ENCODE measurements at places on chromosomes 16 and 17.

- DNase-seq, result peak; percentile 28
Observed at GRCh38 chr16:89097392-89097772, 3.7 kb downstream of the ACSF3 start.

- no peak for DNase-seq
Observed at GRCh38 chr17:31327534-31328159, 6.2 kb upstream of the EVI2A start.

- DNase-seq, result no peak
Observed at GRCh38 chr17:34114174-34114573, 140.9 kb upstream of the CCL2 start.

DNA sequence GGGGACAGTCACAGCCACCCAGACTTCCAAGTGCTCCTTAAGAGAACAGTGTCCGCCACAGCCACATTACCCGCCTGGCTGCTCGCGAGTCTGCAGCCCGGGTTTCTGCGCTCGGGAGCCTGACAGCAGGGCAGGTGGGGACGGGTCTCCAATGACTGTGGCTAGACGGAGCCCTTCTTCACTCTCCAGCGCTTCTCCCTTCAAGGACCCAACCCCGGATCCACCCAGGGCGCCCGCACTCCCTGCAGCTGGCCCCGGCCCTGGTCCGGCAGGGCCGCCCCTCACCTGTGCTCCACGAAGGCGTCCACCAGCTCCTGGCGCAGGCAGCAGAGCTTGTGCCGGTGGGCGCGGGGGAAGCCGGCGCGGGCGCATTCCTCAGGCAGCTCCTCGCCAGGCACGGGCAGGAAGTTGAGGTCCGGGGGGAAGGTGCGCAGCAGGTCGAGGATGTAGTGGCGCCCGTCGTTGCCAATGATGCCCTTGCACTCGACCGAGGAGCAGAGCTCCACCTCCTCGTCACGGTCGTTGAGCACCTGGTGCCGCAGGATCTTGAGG lies 13.9 kb downstream of the CLUH start:
- no peak for DNase-seq

DNA sequence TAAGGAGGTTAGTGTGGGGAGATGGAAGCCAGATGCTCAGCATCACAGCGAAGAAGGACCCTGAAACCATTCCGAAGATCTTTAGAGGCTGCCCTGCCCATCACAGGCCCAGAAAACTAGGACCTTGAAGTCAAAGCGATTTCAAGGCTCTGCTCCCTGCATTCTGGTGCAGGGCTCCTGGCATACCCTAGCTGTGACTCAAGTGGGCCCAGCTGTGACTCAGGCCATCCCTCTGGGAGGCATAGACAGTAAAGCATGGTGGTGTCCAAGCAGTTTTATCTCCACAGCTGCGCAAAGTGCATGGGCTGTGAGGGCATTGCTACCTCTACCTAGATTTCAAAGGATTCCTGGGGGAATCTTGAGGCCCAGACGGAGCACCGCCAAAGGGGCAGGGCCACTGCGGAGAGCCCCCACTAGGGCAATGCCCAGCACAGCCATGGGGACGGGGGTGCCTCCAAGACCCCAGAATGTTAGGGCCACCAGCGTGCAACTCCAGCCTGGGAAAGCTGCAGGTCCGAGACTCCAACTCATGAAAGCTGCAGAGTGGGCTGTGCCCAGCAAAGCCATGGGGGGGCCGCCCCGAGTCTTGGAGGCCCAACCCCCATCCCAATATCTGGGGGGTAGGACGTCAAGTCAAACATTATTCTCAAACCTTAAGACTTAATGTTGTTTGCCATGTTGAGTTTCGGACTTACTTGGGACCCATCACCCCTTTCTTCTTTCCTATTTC lies 11.7 kb upstream of the ZNF594 start:
- DNase-seq, result no peak

GRCh38 chr16:70661918-70662641 lies 15.7 kb downstream of the IL34 start:
- DNase-seq, result no peak

DNA sequence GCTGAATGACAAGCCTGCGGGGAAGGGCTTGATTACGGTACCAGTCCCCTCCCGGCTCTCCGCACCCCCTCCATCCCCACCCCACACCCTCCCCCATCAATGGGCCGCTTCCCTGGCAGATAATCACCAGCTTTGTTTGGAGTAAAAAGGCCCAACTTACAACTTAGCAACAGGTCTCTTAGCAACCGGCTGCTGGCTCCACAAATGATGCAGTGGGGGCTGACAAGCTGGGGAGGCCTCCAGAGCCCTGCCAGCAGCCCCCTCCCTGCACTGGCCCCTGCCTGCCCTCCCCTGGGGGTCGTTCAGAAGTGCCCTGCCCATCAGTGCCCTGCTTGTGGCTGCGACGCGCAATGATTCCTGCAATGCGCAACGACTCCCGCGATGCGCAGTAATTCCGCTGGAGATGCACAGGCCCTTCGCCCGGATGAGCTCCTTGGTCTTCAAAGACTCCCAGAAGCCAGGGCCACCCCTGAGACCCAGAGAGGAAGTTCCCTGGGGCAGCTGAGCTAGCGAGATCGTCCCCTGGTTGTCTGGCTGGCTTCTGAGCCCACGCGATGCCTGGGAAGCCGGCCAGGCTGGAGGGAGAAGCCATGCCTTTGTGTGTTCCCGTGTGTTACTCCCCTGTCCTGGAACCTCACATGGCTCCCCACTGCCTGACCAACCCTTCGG lies 23.3 kb downstream of the CPNE2 start:
- no peak for DNase-seq

- no peak for DNase-seq
Observed at GRCh38 chr16:48430890-48431289, 45.7 kb upstream of the SIAH1 start.

- no peak for DNase-seq
Observed at GRCh38 chr16:27303256-27304100, 10.3 kb upstream of the IL4R start.

GRCh38 chr16:49484451-49484849 lies 110.8 kb downstream of the C16orf78 start:
- DNase-seq, result peak; percentile 24

GRCh38 chr16:62752854-62753253 lies 716.6 kb upstream of the CDH8 start:
- no peak for DNase-seq

- no peak for DNase-seq
Observed at GRCh38 chr16:59124056-59124455, 389.9 kb upstream of the GOT2 start.

DNA sequence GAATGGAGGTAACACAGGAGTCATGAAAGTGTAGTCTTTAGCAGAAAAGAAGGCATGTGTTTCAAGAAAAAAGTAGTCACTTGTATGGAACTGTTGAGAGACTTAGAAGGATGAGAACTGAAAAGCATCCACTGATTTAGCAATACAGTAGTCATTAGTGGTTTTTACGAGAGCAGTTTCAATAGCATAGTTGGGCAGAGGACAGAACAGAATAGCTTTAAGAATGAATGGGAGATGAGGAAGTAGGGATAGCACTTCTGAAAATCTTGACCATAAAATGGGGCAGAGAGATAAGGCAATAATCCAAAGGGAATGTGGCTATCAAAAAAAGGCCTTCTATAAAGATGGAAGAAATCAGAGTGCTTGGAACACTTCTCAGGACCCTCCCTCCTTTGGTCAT lies 64.8 kb upstream of the C17orf78 start:
- DNase-seq, result no peak

- DNase-seq, result no peak
Observed at GRCh38 chr17:30429155-30429554, 48.1 kb upstream of the GOSR1 start.

GRCh38 chr16:19823322-19823721 lies 61.3 kb downstream of the GPRC5B start:
- no peak for DNase-seq

- DNase-seq, result no peak
Observed at GRCh38 chr16:20865420-20866131, 34.6 kb downstream of the DCUN1D3 start.

GRCh38 chr17:9141425-9141753 lies 120.1 kb downstream of the NTN1 start:
- DNase-seq, result no peak

DNA sequence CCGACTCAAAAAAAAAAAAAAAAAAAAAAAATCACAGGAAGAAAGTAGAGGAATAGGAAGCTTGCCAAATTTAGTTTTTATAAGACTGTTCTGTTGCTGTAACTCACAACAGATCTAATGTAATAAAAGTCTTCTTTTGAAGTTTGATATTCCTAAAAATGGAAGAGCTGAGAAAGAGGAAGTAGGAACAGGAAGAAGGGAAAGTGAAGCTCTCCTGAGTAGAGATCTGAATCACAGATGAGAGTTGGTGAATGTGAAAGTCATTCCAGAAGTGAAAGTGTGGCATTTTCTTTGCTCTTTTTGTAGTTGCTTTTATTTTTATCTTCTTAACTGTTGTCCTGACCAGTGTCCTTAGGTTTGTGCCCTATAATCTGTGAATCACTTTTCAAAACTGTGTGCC lies 2.1 kb downstream of the NMT1 start:
- no peak for DNase-seq

DNA sequence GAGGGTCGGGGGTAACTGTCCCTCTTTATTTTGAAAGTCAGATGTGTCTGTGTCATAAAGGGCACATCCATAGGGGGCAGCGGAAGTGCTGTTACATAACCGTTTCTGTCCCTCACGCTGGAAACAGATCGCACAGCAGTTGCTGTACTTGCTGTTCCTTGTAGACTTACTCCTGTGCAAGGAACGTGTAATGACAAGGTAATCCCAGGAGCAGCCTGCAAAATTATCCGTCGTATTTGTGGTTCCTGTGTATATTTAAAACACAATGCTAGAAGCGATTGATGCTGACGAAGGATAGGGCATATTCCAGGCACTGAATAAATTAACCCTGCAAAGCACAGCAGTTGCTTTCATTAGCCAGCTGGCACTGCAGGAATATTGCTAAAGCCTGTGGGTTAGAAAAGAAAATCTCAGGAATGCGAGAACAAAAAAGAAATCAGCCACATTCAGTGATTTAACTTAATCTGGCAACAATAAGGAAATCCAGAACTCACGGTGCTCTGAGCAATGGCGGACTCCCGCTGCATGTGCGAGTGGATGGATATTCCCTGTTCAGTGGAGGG lies 76.2 kb downstream of the SPECC1 start:
- DNase-seq, result no peak

DNA sequence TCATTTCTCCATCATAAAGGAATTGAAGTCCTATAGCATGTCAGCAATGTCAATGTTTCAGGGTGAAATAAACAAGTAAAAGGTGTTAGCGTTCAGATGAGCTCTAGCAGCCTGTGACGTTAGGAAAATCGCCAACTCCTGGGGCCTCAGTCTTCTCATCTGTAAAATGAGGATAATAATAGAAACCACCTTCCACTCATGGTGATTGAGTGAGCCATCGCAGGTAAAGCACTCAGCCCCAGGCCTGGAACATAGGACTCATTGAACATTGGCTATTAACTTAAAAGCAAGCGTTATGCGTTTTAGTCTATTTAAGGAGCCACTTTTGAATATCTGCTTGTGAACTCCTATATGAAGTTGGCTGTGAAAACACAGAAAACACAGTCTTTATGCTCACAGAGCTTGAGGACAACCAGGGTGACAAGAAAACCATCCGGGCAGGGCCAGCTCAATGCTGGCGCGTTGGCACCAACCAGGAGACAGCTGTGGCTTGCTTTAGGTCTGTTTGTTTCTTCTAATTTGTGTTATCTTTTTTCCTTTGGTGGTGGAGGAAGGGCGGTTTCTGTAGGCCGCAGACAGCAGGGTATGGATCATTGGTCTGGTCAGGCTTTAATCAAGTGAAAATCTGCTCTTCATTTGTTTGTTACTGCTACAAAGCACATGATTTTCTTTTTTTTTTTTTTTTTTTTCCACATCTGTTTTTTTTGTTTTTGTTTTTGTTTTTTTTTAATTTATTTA lies 35.7 kb upstream of the MED9 start:
- no peak for DNase-seq

GRCh38 chr16:26795184-26795583 lies 271.5 kb upstream of the C16orf82 start:
- peak; percentile 2 for DNase-seq

DNA sequence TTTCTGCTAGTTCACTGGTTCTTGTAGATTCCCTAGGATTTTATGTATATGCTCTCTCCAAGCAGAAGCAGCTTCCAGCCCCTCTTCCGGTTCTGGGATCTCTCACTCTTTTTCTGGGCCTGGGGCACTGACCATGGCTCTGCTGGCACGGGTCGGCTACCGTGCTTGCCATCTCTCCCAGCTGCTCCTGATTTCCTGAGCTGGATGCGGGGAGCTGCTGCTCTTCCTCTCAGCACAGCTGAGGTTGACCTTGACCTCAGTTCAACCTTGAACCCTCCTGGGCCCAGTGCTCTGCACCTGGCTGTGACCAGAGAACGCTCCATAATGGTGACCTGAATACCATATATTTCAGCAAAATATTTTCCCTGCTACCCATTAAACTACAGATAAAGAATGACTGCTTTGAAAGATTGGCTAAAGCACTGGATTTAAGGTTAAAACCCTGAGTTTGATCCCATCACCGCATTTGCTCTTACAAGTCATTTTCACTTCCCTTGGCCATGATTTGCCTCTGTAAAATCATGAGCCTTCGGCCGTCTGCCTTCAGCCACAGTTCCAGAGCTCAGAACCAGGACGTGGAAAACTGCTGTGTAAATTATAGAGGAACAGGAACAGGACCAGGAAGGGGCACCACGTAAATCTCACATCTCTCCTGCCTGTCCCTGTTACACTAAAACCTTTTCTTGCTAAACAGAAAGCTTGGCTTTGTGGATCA lies 130.8 kb upstream of the CHMP6 start:
- DNase-seq, result no peak

DNA sequence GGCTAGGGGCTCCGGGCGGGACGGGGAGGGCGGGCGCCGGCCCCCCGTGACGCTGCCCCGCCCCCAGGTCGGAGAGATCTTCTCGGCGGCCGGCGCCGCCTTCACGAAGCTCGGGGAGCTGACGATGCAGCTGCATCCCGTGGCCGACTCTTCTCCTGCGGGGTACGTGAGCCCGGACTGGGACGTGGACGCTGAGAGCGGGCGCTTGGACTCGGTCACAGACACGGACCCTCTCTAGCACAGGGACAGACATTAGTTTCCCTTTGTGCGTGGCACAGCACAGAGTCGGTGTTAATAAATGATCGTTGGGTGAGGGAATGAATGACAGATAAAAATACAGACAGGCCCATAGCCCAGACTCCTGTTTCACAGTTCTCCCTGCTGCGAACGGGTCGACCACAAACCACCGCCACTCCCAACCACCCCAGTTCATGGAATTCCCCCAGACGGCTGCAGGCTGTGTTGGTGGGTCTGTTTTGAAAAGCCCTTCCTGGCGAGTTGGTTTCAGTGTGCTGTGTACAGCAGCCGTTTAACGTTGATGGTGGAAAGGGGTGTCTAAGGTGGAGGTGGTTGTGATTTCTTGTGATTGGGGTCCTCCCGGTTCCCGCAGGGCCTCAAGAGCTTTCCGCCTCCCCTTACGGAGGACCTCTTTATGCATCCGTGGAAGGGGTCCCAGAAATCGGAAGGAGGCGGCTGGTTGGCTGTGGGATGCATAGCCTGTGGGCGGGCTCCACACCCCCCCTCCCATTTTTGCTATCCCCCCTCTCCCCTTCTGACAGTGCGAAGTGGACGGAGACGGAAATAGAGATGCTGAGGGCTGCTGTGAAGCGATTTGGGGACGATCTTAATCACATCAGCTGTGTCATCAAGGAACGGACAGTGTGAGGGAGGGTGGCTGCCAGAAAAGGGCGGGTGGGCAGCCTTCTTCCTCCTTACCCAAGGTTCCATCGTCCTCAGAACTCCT lies 2.9 kb downstream of the RNASEK start:
- DNase-seq, result peak; percentile 63

GRCh38 chr17:65356536-65356935 lies 204.9 kb downstream of the AXIN2 start:
- no peak for DNase-seq
